GM23248 (cell line): ENCODE measurements at places on chromosomes 6 and 20.

DNA sequence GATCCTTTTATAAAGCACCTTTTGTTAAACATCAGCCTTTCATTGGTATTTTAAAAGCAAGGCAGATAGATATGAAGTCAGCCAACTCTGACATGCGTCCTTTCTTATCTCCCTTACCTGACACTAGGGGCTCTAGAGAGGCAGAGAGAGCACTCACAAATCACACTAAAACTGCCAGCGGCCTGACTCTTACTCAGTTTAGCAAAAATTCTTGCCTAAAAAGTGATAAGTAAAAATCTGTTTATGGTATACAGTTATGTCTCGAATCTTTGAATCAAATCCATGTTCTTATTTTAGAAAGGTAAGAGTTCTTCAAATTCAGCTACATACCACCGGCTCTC, 10.4 kb upstream of the TDRD6 start:
- peak; percentile 1 for DNase-seq

DNA sequence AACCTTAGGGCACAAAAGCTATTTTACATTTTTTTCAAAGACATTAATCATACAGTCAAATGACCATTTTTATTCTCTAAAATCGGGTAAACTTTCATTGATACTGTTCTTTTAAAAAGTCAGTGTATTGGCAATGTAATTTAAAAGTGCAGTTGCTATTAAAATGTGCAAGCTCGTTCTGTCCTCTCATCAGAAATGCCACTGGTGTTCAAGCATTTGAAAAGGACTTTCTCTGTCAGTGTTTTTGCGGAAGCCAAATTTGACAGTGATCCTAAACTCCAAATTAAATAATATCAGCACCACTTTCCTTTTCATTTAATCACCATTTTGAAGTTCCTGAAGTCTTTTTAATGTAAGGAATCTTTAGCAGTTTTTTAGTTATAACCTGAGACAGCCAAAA, 69.6 kb downstream of the AFG1L start:
- DNase-seq = no peak

GRCh38 chr6:24778121-24778520, 3.4 kb downstream of the GMNN start:
- no peak for DNase-seq

- peak; percentile 82 for DNase-seq
These were observed 187.7 kb downstream of the NFATC2 start for GRCh38 chr20:51354769-51355319.

- peak; percentile 30 for DNase-seq
These were observed 89.1 kb upstream of the THBS2 start for GRCh38 chr6:169342710-169343109.

DNA sequence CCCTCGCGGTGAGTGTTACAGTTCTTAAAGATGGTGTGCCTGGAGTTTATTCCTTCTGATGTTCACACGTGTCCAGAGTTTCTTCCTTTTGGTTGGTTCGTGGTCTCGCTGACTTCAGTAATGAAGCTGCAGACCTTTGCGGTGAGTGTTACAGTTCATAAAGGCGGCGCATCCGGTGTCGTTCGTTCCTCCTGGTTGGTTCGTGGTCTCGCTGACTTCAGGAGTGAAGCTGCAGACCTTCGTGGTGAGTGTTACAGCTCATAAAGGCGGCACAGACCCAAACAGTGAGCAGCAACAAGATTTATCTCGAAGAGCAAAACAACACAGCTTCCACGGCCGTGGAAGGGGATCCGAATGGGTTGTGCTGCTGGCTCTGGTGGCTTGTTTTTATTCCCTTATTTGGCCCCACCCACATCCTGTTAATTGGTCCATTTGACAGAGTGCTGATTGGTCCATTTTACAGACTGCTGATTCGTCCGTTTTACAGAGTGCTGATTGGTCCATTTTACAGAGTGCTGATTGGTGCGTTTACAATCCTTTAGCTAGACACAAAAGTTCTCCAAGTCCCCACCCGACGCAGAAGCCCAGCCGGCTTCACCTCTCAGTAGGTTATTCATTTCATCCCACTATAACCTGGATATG, 48.2 kb upstream of the ARG1 start:
- DNase-seq = no peak

DNA sequence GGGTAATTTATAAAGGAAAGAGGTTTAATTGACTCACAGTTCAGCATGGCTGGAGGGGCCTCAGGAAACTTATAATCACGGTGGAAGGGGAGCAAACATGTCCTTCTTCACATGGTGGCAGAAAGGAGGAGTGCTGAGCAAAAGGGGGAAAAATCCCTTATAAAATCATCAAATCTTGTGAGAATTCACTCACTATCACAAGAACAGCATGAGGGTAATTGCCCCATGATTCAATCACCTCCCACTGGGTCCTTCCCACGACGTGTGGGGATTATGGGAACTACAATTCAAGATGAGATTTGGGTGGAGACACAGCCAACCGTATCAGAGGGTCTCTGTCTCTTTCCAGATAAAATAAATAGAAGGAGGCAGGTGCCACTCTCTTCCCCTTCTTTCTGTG, 48.7 kb downstream of the TNFAIP3 start:
- DNase-seq = no peak
